ENCODE measurements at places on chromosomes 5 and 9.
A peak's percentile ranks its signal among the peaks of the same experiment; 100 is the strongest.

- no peak for DNase-seq
These were observed 687.9 kb upstream of the RGMB start for GRCh38 chr5:98085593-98085992.

GRCh38 chr9:105901514-105902109, 207.3 kb downstream of the TMEM38B start:
- DNase-seq = peak; percentile 74

DNA sequence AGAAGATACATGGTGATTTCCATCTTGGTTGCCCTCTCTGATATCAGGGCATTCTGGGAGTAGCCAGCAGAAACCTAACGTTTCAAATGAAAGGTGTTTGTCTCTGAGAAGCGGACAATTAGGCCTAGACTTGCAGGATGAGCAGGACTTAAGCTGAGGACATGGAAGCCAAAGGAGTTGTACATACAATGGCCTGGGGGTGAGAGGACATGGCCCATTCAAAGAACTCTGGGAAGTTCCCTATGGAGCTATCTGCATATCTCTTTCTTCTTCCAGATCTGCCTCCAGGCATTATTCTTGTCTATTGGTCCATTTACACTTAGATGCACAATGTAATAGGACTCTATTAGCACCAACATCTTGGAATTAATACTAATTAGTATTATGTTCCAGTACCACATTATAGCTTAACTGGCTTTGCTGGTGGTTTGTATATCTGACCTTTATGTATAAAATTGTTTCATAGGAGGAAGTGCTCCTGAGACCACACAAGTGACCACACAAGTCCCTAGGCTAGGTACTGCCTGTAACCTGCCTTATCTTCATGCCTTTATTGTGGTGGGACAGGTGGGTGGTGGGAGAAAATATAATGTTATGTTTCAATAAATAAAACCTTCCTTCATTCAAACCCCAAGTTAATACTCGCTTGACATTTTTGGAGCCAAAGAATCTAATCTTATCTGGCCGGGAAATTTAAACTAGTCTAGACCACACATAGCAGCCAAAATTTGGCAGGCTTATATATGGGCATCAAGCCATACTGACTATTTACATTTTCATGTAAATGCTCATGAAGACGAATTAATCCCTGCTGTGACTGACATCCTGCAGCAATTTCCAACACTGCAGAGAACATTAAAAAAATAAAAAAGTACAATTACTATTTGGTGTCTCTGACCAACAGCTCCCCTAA, 52.1 kb upstream of the EQTN start:
- DNase-seq = no peak

GRCh38 chr5:93378073-93378472, 202.9 kb downstream of the NR2F1-AS1 start:
- no peak for DNase-seq

GRCh38 chr9:27475057-27475595, 49.0 kb upstream of the IFNK start:
- no peak for DNase-seq

DNA sequence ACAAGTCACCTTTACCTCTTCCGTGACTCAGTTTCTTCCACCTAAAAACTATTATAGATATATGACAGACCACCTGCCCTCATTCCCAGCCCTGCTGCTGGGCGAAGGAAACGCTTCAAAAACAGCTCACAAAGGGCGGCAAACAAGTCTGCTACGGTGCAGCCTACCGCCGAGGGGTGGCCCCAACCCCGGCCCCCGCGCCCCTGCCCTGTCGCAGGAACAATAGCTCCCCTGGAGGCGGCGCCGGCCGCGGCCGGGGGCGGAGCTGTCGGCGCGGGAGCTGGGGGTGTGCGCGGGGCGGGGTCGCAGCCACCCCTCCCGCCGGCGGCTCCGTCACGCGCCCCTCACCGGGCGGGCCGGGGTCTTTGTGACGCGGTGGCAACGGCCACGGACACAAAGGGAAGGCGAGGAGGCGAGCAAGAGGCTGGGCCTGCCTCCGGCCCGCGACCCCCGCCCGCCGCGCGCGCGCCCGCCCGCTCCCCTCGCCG, at the start of gene TMEFF1:
Gene TMEFF1 (plus strand): TSS at position 362 of the 488 bp plus-strand sequence. CDS start 396 bp downstream, outside the sequence.
- DNase-seq = peak; percentile 84

GRCh38 chr9:37370968-37371563, 51.4 kb upstream of the GRHPR start:
- no peak for DNase-seq

GRCh38 chr5:68652534-68652965, 437.0 kb downstream of the PIK3R1 start:
- DNase-seq = no peak

- DNase-seq = no peak
These were observed 31.8 kb downstream of the HMCN2 start for GRCh38 chr9:130297371-130297770.

DNA sequence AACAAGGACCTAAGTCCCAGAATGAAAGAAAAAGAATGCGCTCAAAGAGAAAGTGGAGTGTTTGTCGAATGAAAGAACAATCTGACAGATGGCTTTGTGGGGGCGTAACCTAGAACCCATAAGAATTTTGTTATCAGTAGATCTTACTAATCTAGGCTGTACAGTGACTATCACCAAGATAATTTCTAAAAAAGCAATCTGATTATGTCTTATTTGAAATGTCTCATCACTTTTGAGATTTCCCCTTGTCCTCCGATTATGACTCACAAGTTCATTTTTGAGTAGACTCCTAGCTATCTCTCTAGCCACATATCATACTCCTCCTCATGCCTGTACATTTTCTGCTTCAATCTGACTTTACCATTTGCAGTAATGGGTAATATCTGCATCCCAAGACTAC, 135.6 kb upstream of the SMARCA2 start:
- no peak for DNase-seq

GRCh38 chr9:116271991-116272390, 118.4 kb downstream of the PAPPA start:
- no peak for DNase-seq

GRCh38 chr9:113568571-113569321, 105.2 kb downstream of the RGS3 start:
- no peak for DNase-seq

DNA sequence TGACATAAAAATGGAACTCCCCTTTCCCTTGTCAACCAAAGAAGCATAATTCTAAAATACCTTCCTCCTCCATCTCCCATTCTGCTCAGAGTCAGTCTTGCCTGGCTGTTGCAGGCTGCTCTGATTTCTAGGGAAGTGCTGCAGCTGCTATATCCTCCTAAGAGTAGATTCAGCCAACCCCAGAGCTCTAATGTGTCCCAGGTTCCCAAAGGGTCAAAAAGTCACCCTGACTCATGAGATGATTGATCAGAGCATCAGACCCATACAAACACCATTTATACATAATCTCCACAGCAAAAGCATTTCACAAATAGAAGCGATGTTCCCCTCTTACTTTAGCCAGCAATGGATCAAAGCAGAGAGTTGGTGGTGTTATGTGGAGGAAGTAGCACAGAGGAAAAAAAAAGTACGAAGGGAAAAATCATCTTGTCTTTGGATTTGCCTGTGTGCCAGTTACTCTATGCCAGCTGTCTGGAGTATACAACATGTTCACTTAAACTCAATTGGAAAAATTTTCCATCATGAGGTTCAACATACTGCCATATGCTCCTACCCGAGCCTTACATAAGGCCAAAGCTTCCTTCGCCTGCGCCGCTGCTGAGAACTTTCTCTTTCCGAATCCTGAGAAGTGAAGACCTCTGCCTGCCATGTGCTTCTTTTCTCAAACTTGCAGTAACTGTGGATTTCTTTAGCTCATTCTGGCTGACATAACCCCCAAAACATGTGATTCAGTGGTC, 258.0 kb downstream of the TLE4 start:
- no peak for DNase-seq

DNA sequence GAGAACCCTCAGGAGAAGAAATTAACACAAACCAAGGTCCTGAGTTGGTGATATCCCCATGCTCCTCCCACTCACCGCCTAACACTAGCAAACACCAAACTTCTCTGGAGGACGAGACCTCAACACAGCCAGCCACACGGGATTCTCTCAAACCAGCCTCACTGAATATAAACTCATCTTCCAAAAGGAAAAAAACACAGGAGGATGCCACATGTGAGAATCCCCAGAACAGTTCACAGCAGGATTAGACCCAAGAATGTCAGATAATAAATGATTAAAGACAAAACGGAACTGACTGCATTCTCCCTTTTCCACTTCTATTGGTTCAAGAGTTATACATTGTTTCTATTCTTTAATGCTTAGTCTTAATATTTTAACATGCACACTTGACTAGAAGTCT, 89.2 kb downstream of the LPAR1 start:
- no peak for DNase-seq

GRCh38 chr9:136675477-136676296, 11.6 kb downstream of the AGPAT2 start:
- DNase-seq = no peak

- no peak for DNase-seq
These were observed 194.5 kb downstream of the ARL15 start for GRCh38 chr5:54115735-54116403.

DNA sequence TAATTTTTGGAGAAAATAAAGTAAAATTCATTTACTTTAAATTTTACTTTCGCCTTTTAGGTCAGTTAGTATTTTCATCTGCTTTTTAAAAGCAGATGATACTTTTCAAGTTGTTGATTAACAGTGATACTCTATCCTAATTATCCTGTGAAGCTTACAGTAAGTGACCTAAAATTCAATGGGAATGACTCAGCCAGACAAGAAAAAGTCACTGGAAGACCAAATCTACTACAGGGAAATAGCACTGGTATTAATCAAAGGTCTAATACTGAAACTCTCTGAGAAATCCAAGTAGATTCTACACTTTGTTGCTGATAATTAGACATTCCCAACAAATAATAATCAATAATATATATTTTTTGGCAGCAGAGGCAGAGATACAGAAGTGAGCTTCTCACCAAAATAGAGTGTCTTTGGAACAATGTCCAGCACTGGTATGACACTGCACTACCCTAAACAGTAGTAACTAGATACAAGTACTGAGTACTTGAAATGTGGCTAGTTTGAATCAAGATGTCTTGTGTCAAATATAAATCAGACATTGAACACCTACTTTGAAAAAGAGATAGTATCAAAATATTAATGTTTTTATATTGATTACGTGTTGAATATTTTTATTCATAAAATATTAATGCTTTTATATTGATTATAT, 22.8 kb upstream of the ELL2 start:
- no peak for DNase-seq

- DNase-seq = no peak
These were observed 14.9 kb downstream of the APBA1 start for GRCh38 chr9:69657269-69657668.

DNA sequence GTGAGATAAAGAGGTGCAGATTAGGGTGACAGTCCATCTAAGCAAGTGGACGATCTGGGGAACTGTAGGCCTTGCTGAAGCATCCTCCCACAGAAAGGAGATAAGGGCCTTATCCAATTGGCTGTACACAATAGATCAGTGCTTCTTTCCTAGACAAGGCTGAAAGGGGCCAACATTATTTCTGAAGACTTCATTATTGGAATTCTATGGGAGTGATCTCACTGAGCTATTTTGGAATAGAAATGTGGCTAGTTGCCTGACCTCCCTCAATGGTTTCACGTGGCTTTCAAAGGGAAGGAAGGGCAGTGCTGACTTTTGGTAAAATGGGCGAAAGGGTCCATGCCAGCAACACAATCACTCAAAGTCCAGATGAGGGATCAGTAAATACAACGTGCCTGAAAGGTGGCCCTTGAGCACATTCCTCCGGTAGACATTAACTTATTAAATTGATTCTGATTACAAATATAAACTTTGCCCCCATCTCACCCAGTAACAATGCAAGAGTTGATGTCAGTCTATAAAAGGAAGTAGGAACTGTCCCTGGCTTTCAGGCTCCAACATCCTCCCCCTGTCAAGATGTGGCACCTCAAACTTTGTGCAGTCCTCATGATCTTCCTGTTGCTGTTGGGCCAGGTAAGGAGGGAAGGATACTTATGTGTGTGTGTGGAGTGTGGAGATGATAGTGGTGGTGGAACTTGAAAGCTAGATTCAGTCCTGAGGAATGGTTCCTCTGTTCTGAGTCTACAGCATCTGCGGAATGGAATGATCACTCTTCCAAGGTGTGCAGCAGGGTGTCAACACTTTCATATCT, at the start of gene LEAP2:
Gene LEAP2 (plus strand): TSS at position 550 of the 811 bp plus-strand sequence. CDS start 27 bp downstream, at position 577.
- DNase-seq = no peak

DNA sequence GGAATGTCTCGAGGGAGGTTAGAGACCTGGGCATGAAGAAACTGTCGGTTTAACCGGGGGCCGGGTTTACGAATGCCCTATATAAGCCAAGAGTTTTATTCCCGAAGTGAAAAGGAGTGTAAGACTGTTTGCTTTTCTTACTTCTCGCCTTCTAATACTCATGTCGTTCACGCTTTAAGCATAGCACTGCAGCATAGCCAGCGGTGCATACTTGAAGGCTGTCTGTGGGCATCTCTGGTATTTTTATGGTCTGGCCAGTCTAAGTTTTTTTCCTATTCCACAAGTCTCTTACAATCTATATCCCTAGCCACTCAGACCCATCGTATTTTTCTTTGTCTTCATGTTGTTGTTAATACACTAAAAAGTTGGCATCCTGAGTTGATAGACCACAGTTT, 1.2 kb downstream of the UHRF2 start:
- peak; percentile 19 for DNase-seq

- DNase-seq = no peak
These were observed 104.2 kb upstream of the MVB12B start for GRCh38 chr9:126222363-126222834.

DNA sequence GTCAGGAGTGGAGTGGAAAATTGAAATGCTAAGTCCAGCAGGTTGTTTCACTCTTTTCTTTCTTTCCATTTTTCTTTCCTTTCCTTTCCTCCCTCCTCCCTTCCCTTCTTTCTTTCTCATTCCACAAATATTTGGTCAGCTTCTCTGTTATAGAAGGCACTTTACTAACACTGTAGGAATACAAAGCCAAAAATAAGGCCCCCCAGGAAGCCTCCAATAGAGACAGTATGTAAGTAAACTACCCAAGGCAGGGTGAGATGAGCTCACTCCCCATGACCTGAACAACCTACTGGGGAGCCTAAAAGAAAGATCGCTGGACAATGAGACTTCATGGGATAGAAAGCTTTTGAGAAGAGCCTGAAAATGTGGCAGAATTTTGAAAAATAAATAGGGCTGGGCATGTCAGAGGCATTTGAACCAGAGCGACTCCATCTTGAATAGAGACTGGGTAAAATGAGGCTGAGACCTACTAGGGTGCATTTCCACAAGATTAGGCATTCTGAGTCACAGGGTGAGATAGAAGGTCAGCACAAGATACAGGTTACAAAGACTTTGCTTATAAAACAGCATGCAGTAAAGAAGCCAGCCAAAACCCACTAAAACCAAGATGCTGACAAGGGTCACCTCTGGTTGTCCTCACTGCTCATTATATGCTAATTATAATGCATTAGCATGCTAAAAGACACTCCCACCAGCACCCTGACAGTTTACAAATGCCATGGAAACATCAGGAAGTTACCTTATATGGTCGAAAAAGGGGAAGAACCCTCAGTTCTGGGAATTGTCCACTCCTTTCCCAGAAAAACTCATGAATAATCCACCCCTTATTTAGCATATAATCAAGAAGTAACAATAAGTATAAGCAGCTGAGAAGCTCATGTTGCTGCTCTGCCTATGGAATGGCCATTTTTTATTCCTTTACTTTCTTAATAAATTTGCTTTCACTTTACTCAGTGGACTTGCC, 158.9 kb upstream of the EGFLAM start:
- DNase-seq = no peak
